CD8-positive, alpha-beta T cell (primary cell): ENCODE measurements at places on chromosomes 1 and 21.

- no peak for DNase-seq
Measured at GRCh38 chr1:214546084-214546483, 5.3 kb downstream of the PTPN14 start.

- DNase-seq: no peak
Measured at GRCh38 chr1:236854605-236854983, 59.5 kb downstream of the MTR start.

DNA sequence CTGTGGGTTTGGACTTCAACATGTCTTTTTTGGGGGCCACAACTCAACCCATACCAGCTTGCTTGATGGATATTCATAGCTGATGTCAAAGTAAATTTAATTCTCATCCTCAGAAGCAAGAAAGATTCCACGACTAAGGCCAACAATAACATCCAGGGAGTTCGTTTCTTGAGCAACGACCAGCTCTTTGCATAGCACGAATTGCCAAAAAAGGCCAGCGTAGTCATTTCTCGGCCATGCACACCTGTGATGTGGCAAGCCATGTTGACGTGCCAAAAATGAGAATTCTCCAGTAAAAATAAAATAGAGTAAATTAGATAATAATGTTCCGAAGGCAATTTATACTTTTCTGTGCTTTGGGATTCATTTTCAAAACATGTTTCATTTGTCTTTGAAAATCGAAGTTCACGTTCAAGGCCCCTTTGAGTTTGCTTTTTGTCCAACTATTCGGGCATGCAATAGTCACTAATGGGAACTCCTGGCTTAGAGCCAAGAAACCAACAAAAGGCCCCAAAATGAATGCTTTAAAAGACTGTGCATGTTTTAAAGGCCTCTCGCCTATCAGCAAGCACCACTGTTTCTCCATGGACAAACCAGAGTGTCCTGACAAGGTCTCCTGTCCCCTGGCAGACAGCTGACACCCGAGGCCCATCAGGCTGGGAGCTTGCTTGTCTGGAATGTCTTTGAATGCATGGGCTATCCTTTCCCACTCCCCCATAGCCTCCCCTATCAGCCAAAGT, 14.4 kb upstream of the IGSF5 start:
- DNase-seq: no peak

GRCh38 chr21:15080526-15080925, 15.7 kb upstream of the NRIP1 start:
- no peak for DNase-seq

GRCh38 chr21:29423099-29423870, 124.6 kb downstream of the BACH1 start:
- DNase-seq: no peak

DNA sequence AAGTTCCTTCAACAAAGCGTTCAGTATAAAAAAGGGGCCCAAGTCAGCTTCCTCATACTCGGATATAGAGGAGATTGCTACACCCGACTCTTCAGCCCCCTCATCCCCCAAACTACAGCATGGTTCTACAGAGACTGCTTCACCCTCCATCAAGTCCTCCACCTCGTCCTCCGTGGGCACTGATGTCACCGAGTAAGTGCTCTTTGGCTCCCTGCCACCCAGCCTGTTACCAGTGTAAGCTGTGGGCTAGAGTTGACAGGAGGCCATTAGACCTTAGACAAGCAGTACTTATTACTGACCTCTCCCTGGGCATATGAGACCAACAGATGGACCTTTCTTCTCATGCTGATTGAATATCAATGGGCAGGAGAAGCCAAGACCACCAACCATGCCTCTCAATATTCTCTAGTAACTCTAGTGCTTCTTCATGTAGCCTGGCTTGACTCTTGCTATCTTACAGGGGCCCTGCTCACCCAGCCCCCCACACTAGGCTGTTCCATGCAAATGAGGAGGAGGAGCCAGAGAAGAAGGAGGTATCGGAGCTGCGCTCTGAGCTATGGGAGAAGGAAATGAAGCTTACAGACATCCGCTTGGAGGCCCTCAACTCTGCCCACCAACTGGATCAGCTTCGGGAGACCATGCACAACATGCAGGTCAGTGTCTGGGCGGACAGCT, 20.9 kb upstream of the IPO9 start:
- DNase-seq: no peak

- DNase-seq: no peak
Measured at GRCh38 chr1:226723657-226724532, 15.2 kb downstream of the ITPKB start.

DNA sequence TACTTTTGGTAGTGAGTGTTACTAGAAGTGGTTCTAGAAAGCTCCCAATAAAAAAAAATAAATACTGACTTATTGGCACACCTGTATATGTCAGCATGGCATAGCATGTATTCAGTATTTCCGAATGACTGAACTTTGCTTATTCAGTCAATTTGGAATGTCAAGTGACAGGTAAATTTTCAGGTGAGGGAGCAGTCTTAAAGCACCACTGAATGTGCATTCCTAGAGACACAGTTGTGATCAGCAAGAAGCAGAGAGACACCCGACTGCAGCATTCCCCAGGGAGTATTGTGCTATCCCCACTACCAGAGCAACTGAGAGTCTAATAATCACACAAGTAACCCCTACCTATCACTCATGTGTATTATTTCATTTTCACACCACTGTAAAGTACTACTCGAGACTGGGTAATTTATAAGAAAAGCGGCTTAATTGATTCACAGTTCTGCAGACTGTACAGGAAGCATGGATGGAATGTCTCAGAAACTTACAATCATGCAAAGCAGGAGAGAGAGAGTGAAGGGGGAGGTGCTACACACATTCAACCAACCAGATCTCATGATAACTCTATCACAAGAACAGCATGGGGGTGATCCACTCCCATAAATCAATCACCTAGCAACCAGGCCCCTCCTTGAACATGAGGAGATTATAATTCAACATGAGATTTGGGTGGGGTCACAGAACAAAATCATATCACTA, 201.5 kb downstream of the TBX15 start:
- no peak for DNase-seq
